NCI-H1105 treated with DMSO at 0.1 percent for 48 hours (cell line): ENCODE measurements at places on chromosomes 16 and 17.

DNA sequence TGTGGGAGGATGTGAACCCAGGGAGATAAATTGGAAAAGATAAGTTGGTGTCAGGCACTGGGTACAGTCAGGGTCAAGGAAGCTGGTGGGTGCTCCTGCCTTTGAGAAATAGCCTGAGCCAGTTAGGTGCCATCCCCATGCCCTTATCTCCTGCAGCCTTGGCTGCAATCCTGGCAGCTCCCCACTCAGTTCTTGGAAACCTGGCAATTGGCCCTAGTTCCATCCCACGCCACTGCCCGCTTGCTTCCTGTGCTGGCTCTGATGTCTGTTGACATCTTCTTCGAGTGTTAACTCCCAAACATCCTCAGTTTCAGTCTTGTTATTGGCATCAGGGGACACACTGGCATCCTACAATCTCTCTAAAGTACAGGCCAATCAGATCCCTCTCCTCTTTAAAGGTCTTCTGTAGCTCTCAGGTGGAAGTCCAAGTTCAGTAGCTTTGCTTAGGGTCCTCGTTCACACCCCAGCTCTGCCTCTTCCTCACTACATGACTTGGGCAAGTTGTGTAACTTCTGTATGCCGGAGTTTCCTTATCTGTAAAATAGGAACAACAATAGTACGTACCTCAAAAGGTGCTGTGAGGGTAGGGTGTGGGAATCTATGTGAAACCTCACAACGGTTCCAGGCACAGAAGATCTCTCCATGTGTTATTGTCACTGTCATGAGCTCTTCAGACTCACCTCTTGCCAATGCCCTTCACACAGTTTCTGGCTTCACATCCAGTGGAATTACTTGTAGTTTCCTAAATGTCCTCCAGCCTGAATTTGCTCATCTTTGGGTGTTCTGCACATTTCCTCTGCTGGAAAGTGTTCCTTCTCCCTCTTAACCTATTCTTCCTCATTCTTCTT lies 13.5 kb upstream of the PRKAR1A start:
- DNase-seq: no peak

- no peak for DNase-seq
Measured at GRCh38 chr17:50558091-50558490, 2.4 kb upstream of the CACNA1G start.

GRCh38 chr16:4663777-4664465 lies 29.4 kb upstream of the NUDT16L1 start:
- no peak for DNase-seq

- no peak for DNase-seq
Measured at GRCh38 chr17:42429726-42430447, 6.8 kb upstream of the CAVIN1 start.

GRCh38 chr17:8144401-8145231 lies 7.6 kb downstream of the PER1 start:
- DNase-seq: no peak

- DNase-seq: no peak
Measured at GRCh38 chr17:12388226-12388625, 277.5 kb upstream of the MYOCD start.

DNA sequence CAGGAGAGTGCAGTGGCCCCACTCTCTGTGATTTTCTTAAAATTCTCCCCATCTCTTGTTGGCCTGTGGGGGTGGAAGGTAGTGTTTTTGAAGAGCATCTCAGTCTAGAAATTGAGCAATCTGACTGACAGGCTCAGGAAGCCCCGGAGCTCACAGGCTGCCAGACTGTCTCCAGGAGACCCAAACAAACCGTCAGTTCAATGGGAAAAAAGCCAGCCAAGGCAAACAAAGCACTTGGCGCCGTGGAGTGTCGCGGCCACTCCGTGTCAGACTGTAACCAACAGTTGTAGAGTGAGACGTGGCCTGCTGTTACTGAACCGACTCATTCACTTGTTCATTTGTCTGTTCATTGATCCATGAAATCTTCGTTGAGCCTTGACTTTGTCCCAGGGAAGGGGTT lies 33.7 kb downstream of the RGS9 start:
- peak; percentile 86 for DNase-seq

DNA sequence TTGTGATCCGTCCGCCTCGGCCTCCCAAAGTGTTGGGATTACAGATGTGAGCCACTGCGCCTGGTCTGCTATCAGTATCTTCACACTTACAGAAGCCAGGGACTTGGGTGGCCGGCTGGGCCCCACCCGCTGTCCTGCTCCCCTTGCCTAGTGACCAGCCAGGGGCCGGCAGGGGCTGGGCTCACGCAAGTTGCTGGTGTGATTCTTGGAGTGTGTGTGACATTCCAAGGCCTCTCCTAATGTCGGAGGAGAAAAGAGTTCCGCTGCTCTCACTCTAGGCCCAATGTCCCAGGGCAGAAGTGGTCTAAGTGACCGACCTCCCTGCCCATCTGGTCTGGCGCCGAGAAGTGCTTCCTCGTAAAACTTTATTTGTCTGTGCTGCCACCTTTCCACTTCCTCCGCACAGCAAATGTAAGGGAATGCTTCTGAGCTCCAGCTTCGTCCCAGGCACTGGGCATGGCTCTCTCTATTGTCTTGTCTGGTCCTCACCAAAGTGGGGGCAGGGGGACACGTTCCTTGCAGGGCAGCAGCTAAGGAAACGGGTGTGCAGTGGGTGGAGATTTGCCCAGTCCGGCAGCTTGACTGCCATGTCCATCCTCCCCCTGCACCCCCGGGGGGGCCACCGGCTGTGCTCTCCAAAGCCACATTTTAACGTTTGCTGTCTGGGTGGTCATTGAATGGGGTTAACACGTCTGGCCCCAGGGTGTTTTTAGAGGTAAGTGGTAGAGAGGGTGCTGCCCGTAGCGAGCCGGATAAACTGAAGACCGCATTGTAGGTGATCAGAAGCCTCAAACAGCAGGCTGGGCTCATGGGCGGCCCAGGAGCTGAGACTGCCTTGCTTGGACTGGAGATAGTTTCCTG lies 7.8 kb upstream of the GSE1 start:
- no peak for DNase-seq

DNA sequence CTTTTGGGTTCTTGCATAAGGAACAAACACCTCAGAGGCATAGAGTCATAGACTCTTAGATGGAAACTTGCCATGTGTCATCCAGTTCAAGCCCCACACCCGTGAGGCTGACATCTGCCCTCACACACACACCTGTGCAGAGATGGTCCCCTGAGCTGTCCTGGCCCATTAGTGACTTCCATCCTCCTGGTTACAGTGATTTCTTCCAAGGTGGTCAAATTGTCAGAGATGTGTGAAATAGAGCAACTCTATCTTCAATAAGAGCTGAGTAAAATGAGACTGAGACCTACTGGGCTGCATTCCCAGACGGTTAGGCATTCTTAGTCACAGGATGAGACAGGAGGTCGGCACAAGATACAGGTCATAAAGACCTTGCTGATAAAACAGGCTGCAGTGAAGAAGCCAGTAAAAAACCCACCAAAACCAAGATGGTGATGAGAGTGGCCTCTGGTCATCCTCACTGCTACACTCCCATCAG lies 342.2 kb upstream of the TNRC6C start:
- no peak for DNase-seq

GRCh38 chr16:15041271-15042004 lies 14.4 kb downstream of the NTAN1 start:
- DNase-seq: no peak

GRCh38 chr17:60747069-60747808 lies 69.6 kb downstream of the BCAS3 start:
- DNase-seq: no peak

- DNase-seq: peak; percentile 78
Measured at GRCh38 chr16:54538276-54538675, 251.7 kb upstream of the IRX3 start.

DNA sequence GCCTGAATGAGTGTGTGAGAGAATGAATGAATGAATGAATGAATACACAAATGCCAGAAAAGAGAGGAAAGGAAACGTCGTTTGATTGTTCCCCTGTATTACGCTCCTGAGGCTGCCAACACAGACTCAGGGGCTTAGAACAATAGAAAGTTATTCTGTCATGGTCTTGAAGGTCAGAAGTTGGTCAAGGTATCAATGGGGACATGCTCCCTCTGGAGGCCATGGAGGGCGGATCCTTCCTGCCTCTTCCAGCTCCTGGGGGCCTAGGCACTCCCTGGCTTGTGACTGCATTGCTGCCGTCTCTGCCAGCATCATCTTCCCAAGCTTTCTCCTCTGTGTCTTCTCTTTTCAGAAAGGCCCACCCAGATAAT lies 1.5 kb upstream of the SLC38A8 start:
- no peak for DNase-seq

DNA sequence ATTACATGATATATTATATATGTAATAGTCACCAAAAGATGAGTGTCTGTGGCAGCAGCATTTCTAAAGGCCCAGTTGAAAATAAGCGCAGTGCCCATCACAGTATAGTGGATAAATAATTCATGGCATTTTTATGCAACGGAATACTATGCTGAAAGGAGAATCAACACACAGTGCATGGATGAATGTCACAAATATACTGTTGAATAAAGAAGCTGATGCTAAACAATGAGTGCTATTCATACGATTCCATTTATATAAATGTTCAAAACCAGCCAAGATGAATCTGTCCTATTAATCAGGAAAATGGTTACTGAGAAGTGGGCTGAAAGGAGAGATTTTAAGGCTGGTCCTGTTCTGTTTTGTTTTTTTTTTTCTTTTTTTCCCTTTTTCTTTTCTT lies 61.6 kb downstream of the HSD17B2 start:
- no peak for DNase-seq

DNA sequence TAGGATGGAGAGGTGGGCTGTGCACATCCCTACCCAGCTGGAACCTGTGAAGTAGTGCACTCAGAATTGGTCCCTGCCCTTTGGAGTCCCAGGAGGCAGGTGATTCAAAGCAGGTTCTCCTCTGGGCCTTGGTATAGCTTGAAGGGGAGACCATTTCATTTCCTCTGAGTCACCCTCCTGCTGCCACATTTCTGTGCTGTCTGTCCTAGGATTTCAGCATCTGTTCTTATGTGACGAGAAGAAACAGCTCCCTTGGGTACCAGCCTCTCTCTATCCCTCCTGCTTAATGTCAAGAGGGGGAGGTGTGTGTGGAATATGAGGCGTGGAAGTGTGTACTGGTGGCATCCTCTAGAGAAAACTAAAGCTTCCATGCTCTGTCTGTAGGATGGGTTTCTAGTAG lies 5.0 kb upstream of the NFE2L1 start:
- no peak for DNase-seq

DNA sequence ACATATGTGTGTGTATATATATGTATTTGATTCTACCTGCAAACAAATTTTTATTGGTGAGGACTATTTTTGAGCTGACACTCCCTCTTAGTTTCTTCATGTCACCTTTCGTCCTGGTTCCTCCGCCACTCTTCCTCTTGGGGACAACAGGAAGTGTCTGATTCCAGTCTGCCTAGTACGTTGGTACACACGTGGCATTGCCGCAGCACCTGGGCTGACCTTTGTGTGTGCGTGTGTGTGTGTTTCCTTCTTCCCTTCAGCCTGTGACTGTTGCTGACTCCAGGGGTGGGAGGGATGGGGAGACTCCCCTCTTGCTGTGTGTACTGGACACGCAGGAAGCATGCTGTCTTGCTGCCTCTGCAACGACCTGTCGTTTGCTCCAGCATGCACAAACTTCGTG lies 29.4 kb upstream of the CACNG5 start:
- DNase-seq: no peak
